ENCODE measurements at places on chromosomes 12 and 14.

GRCh38 chr12:62533087-62533754 is 66.6 kb downstream of the MON2 start:
- no peak for DNase-seq

- no peak for DNase-seq
Measured at GRCh38 chr12:81958406-81958805, 199.3 kb upstream of the PPFIA2 start.

DNA sequence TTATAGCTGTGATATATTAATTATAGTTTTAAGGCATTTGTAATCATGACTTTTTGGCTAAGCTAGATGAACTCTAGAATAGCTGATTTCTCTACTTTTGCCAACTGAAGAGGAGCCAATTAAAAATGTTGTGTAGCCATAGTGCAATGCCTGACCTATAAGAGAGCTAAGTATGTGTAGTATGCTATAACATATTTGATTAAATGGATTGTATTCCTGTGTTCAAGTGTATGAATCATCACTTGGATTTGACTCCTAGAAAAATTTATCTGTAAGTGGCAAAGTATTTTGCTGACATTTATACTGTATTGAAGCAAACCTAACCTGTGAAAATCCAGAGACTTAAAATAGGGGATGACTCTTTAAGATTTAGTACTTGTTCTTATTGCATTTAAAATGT is 34.2 kb downstream of the PCNX4 start:
- no peak for DNase-seq

GRCh38 chr14:32980902-32981501 is 42.3 kb downstream of the NPAS3 start:
- DNase-seq = no peak

DNA sequence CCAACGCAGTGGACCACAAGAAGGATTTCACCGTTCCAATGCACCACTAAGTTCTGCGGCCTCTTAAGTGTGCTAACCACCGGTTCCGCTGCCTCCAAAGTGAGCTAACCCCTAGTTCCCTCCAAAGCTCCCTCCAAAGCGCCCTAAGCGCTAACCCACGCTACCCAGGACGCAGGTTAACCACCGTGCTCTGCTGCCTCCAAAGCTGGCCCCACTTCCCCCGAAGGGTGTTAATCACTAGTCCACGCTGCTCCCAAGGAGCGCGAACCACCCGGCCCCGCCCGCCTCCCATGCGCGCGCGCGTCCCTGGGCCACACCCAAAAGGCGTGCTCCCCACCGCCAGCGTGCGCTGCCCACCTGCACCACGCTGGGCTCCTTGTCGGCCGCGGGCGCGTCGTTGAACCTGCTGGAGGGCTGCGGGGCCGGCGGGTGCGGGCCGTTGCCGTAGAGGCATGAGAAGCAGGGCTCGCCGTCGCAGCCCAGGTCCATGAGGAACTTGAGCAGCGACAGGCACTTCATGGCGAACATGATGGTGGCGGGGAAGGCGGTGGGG is 11.7 kb downstream of the FAM181A start:
- no peak for DNase-seq

DNA sequence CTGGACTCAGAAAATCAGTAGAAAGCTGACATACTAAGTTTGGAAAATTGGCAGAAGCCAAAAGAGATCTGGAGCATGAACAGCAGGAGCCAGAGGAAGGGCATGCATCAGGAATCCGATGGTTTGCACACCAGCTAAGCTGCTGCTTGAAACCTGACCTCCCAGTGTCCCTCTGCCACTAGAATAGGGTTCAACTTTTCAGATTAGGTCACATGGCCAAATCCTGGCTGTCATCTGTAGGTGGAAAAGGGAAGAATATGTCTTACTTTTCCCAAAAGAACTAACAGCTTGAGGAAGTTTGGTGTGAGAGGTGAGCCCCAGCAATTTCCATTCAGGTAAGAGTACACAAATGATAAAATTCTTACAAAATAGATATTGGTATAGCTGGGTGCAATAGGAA is 732.6 kb downstream of the RERGL start:
- no peak for DNase-seq

- DNase-seq = no peak
Measured at GRCh38 chr14:64944861-64945260, 2.3 kb upstream of the GPX2 start.

DNA sequence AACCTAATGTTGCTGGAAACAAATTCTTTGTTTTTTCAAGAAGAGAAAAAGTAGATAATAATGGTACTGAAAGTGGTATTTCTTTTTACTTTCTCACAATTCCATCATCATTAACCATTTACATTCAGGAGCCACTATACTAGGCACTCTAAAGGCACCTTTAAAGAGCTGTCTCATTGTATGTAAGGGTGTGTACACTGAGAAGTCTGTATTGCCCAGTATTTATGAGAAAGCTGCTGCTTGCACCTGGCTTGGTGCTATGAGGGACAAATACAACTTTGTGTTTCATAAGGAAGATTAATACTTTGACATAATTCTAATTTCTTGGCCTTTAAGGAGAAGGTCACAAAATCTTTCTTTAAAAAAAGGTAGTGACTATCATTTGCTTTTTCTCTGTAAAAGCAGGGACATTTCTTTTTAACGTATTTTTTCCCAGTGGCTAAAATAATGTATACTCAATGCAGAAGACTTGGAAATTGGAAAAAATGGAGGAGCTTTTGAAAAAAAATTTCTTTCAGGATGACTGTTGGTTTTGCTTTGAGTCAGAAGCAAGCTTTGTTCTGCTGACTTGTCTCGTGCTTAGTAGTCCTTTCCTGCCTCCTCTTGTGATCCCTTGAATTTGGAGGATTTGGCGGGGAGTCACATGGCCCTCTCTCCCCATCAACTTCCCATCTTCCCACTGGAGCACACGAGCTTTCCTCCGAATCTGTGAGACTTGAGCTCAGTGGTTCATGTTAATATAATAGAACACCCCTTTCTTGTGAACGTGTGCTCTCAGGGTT is 50.1 kb downstream of the RASSF3 start:
- no peak for DNase-seq

DNA sequence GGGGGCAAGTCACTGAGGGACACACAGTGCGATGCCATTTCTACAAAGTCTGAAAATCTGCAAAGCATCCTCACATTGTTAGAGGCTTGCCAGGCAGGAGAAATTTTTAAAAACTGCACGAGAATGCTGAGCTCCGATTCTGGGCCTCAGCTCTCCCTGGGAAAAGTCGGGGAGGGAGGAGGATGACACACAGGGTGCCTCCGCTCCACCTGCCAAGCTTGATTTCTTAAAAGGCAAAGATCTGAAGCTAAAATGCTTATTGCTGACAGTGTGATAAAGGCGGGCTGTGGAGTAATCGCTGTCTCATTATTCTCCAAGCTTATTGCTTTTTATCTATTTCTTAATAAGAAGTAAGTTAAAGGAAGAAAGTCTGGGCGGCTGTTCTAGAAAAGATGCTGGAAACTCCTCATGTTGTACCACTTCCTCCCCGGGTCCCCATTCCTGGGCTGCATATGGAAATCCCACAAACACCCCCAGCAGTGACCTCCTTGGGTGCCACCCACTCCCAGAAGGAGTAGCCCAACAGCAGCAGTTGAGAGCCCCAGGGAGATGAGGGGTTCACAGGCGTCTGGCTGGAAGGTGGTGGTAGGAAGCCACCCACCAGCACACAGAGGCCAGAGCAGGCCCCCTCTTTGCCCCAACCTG is 55.0 kb downstream of the CCDC85C start:
- DNase-seq = no peak

DNA sequence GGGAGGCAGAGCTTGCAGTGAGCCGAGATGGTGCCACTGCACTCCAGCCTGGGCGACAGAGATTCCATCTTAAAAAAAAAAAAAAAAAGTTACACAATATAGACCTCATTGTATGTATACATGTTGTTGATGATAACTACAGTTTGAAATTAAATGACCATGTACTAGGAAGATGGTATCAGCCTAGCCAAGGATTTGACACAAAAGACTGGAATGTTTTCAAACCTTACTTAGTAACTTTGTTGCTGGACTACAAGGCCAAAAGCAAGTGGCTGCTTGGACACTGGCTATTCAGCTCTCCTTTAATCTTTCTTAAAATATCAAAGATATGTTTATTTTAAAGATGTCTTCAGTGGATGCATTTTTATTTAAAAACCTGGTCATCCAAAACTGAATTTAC is 18.9 kb upstream of the NUDT4 start:
- no peak for DNase-seq

DNA sequence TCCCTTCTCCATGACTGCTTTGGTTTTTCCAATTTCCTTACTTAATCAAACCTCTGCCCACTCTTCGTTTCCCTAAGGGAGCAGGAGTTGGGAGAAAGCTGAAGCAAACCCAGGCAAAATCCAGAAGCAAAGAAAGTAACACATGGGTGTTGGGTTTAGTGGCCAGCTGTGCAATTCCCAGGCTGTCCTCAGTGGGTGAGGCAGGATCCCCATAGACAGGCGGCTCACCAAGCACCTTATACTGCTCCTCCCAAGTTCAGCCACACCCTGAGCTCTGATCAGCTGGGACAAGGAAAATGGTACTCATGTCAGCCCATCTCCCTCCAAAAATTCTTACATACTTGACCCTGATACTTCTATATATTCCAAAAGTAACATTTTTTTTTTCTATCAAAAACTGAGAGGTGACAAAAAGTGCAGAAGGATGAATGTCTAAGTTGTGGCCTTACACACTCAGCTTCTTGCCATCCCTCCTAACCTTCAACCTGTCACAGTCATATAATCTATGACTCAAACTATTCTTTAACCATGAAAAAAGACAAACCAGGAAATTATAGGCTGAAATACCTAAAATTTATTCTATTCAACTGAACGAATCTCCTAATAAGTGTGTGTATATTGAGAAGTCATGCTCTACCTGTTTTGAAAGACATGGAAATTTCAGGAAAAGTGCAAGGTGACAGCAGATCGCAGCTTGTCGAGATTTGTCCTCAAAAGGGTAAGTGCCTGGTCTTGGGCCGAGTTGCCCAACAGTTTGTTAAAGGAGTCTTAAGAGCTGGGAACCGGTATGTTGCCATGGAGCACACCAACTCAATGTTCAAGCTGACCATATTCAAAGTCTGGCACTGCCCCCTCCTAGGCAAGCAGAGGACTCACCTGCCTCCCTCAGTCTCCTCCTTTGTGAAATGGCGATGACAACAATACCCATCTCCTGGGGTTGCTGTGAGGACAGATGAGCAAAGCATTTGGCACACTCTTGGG is 17.6 kb upstream of the ZFP36L1 start:
- DNase-seq = no peak

GRCh38 chr12:66668311-66668710 is 10.6 kb downstream of the GRIP1 start:
- no peak for DNase-seq

DNA sequence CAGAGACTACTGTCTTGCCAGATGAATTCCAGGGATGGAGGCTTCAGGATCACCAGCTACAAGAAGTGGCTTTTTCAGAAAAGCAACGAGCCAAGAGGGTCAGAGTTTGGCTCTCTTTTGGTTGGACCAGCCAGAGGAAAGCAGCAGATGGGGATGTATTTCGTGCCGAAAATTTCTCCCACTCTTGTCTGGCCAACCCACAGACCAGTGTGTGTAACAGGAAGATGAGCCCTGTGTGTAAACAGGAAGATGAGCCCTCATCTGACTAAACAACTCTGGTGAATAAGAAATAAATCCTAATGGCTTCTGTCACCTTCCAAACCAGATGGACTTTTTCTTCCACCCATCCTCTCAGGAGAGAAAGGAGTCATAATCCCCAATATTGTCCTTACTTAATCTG is 13.1 kb downstream of the GPR68 start:
- no peak for DNase-seq

- DNase-seq = no peak
Measured at GRCh38 chr12:526089-526488, 66.3 kb downstream of the B4GALNT3 start.

GRCh38 chr12:87491089-87491488 is 538.1 kb downstream of the C12orf50 start:
- DNase-seq = no peak

- peak; percentile 21 for DNase-seq
Measured at GRCh38 chr12:69070319-69071090, 137.5 kb upstream of the CPM start.

GRCh38 chr12:112328456-112329124 is 53.6 kb downstream of the HECTD4 start:
- DNase-seq = no peak

DNA sequence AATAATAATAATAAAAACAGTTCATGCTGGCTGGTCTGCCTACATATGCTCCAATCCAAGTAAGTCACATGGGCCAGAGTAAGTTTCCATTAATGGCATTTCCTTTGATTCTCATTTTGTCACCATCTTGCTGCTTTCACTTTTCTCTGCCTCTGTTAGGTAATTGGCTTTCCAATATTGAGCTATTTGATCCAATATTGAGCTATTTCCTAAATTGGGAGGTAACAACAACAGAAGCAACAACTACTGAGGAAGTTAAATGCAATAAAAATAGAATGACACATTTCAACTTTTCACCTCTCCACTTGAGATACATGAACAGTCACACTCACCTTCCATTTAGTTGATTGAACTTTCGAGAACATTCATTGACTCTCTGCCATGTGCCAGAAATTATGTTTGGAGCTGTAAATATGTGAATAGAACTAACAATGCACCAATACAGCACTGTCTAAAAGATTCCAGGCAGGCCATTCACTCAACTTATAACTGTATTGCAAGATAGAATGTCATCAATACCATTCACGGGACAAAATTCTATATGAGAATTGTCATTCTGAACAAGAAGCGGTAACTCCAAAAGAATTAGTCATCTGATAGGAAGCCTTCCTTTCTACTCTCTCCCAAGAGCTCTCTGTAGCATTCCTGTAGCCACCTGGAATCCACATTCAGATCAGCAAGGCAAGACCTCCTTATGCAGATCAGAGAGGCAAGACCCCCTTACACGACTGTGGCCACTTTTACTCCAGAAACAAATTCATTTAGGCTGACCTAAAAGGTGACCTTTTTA is 136.4 kb downstream of the PHLDA1 start:
- no peak for DNase-seq

DNA sequence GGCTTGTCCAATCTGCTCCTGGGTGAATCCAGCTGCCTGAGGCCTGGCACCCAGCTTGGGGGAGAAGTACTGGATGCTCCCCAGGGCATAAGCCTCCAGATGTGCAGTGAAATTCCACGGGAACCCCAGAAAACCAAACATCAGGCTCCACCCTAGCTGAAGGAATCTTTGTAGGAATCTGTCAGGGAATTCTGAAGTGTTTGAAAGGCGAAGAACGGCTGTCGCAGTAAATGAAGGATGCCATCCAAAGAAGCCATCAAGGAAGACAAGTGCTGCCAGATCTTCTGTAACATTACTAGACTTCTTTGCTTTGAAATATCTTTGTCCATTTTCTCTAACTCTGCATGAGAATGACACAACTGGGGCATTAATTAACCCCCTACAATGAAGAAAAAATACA is 219.4 kb downstream of the FOXN3 start:
- no peak for DNase-seq

GRCh38 chr12:55686366-55687010 is 21.2 kb downstream of the ITGA7 start:
- DNase-seq = no peak

Measured in progenitor cell of endocrine pancreas (in vitro differentiated cells).